ENCODE measurements at places on chromosomes 12 and 14.

GRCh38 chr12:110741341-110742095, 1.2 kb downstream of the PPP1CC start:
- DNase-seq = no peak

DNA sequence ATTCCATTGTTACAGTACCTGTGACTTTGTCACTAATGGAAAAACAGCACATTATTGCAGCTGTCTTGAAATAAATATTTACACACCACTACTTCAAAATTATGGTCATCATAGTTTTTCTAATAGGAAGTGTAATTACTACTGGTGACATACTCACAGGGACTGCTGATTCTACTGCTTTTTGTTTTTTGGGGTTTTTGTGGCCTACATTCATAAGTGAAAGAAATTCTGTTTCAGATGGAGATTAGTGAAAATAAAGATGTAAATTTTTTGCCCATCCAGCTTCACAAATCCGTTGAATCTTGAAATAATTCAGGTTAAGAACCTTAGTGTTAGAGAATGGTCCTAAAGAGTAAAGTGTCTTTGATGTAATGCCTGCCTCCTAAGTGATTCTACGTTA, 17.5 kb downstream of the KNTC1 start:
- no peak for DNase-seq

- DNase-seq = peak; percentile 58
These were observed at the start of gene CABP1 for GRCh38 chr12:120639771-120640721. Gene CABP1, plus strand, starts transcription at chr12:120640626. Its CDS starts 60 bp downstream, at chr12:120640686.

DNA sequence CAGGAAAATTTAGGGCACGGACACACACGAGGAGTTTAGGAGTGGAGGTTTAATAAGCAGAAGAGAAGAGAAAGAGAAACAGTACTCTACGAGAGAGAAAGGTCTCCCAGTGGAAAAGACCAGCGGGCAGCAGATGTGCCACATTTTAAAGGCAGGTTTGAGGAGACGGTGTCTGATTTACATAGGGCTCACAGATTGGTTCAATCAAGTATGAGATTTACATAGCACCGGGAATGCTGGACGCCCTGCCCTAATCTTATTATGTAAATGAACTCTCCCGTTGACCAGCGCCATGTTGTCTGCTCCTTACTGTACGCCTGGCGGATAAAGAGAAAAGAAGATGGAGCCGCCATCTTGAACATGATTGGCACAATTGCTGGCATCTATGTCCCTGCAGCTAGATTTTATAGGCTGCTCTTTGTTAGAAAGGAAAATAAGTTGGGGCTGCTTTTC, 17.9 kb downstream of the NFKBIA start:
- DNase-seq = no peak

Data from stimulated activated CD8-positive, alpha-beta memory T cell treated with anti-CD3 and anti-CD28 coated beads, Interleukin-2, amount 100 ng/mL, for 1 hour (primary cell).